Astrocyte (in vitro differentiated cells and primary cell): ENCODE measurements at places on chromosomes 7 and 10. TPM values are rescaled to one million over a fixed set of nuclear protein-coding genes. Genes with fewer than 3 reads are reported as not detected.

The ZNF438 gene
- 2.2 and 2.4 TPM in 2 replicates for total RNA-seq

- no peaks in the 10 kb centered on the region for H3K27me3 ChIP-seq
- no peak for DNase-seq
- no peaks in the 10 kb centered on the region for H3K36me3 ChIP-seq
- H3K27ac ChIP-seq = no peak overlapping the region
- no peaks in the 10 kb centered on the region for H3K4me1 ChIP-seq
Measured at GRCh38 chr10:12625393-12626023, 276.2 kb downstream of the CAMK1D start.

- H3K36me3 ChIP-seq = no peaks in the 10 kb centered on the region
- peak; percentile 53 for DNase-seq
- no peak overlapping the region for H3K27ac ChIP-seq
- H3K4me3 ChIP-seq = no peak overlapping the region
Measured at GRCh38 chr7:151051108-151051507, 2.8 kb downstream of the ASIC3 start.

- peak overlapping the region; percentile 7 for H3K27ac ChIP-seq
- H3K4me1 ChIP-seq = no peaks in the 10 kb centered on the region
- DNase-seq = peak; percentile 51
- peaks cover 3% of the 10 kb centered on the region for H3K27me3 ChIP-seq
- no peaks in the 10 kb centered on the region for H3K36me3 ChIP-seq
- no peak overlapping the region for H3K4me3 ChIP-seq
Measured at GRCh38 chr10:34078745-34079470, 736.2 kb downstream of the PARD3 start.

DNA sequence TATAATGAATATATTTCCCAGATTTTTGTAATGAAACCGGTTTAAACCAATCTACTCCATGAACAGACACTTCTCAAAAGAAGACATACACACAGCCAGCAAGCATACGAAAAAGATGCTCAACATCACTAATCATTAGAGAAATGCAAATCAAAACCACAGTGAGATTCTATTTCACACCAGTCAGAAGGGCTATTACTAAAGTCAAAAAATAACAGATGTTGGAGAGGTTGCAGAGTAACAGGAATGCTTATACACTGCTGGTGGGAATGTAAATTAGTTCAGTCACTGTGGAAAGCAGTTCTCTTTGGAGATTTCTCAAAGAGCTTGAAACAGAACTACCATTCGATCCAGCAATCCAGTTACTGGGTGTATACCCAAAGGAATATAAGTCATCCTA lies 240.7 kb downstream of the TSPAN12 start:
- no peaks in the 10 kb centered on the region for H3K27me3 ChIP-seq
- no peaks in the 10 kb centered on the region for H3K36me3 ChIP-seq
- no peaks in the 10 kb centered on the region for H3K4me1 ChIP-seq
- no peak for DNase-seq

GRCh38 chr7:34728156-34728555 lies 70.1 kb downstream of the NPSR1 start:
- H3K36me3 ChIP-seq = no peaks in the 10 kb centered on the region
- no peak for DNase-seq
- H3K27me3 ChIP-seq = no peaks in the 10 kb centered on the region
- no peak overlapping the region for H3K4me3 ChIP-seq
- no peaks in the 10 kb centered on the region for H3K4me1 ChIP-seq
- H3K27ac ChIP-seq = no peak overlapping the region
